NCI-H460 (cell line): ENCODE measurements at places on chromosomes 13 and 19.
A peak's percentile ranks its signal among the peaks of the same experiment; 100 is the strongest.

DNA sequence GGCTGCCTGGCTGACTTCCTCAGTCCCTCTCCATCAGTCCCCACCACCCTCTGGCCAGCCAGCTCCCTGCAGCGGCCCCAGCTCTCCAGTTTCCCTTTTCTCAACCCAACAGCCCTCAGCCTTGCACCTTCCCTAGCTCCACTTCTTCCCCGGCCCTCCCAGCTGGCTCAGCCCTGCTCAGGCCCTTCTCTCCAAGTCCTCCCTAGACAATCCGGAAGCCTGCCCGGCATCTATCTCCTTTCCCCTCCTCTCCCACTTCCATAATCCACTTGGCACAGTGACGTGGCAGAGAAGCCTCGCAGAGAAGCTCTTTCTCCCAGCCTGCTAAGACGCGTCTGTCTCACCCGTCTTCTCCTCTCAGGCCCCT is 1.1 kb downstream of the UBXN6 start:
- DNase-seq: no peak

GRCh38 chr19:37362733-37363132 is 8.2 kb upstream of the ZNF527 start:
- DNase-seq: no peak

DNA sequence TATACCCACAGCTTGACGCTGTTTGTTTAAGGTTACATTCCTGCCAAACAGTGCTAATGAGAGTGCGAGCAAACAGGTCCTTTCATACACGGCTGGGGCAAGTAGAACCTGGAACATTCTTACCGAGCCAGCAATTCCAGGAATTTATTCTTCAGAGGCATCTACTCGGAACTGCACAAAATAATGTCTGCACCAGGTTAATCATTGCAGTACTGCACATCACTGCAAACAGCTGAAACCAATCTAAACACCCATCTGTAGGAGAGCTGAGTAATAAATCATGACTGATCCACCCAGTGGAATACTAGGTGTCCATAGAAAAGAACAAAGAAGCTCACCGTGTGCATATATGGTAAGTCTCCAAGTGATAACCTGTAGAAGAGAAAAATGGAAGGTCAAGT is 1.2 kb upstream of the ZNF579 start:
- no peak for DNase-seq

- DNase-seq: peak; percentile 84
These were observed 113.0 kb downstream of the TEX26 start for GRCh38 chr13:31045286-31046081.

GRCh38 chr13:53017433-53017970 is 11.1 kb upstream of the OLFM4 start:
- DNase-seq: no peak

- no peak for DNase-seq
These were observed 50.8 kb downstream of the MBD3L2B start for GRCh38 chr19:6970443-6970842.

DNA sequence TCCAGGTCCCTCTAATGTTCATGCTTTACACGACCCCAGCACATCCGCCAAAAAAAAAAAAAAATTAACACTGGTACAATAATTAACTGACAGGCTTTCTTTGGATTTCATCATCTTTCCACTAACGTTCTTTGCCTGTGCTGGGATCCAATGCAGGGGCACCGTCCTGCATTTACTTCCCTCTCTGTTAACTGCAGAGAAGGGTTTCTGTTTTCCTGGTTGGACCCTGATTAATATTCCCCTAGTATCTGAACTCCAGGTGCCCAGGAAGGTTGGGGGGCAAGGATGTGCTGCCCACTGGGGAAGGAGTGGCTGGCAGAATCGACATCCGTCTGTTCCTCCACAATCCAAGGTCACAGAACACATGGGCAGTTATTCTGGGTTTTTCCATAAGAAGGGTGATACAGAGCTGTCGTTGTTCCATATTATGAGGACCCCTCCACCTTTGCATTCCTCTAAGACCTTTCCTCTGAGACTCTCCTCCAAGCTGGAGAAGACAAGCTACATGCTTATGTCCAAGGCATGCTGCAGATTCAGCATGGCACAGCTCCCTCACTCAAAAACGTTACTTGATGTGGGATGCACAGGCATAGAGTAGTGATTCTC is 4.5 kb upstream of the LAIR1 start:
- no peak for DNase-seq

DNA sequence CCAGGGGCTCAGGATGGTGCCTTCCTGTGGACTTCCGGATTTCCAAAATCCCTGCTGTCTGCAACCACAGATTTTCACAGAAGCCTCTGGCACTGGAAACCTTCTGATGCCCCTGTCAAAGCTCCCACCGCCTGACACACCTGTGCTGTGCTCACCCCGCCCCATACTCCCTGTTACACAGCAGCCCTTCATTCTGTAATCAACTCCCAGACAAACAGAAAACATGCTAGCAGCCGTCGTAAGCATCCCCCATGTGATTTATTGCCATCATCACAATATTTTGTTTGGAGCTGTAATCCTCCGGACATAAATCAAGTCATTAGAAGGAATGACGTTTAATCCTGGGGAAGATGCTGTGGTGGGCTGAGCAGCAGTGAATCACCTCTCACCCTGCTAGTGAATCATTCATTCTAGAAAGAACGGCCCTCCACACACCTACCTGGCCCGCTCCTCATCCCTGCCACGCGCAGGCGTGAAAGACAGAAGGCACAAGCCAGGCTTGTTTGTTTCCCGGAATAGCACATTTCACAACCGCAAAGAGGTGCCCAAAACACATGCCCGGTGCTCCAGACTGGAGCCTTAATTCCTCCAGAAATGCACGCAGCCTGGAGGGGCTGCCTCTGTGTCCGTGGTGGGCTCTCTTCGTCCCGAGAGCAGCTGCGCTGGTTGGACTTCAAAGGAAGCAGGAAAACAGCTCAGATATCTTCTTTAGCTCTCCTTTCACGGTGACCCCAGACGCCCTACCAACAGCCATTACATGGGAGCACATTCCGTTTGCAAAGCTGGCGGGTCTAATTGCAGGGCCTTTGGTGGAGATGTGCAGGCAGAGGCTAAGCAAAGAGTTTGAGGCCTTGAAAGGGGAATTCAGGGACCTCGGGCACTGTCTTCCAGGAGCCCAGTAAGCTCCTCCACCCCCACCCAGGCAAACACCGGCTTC is 41.3 kb upstream of the KCTD15 start:
- DNase-seq: no peak

- no peak for DNase-seq
These were observed 10.3 kb upstream of the FUT5 start for GRCh38 chr19:5880604-5881078.

- DNase-seq: no peak
These were observed 15.3 kb downstream of the PRKCSH start for GRCh38 chr19:11450570-11451326.

DNA sequence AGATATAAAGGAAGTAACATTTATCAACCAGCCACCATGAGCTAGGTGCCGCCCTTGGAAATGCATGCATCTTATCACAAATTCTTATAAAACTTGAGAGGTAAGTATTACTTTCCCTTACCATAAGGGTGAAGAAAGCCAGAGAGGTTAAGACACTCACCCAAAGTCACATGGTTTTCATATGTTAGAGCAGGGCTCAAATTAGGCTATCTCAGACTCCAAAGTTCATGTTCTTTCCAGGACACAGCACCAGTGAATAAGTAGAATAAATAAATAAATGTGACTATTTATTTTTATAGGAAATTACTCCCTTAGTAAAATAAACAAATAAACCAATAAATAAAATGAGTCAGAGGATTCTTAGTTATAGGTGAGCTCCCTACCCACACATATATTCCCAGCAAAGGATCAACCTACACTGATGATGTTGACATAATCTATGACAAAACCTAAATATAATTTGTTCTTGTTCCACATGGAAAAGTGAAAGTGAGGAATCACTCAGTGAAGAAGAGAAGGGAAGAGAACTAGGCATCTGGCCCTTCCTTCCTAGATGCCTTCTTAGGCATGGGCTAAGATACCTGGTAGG is 27.2 kb downstream of the SPRY2 start:
- no peak for DNase-seq

DNA sequence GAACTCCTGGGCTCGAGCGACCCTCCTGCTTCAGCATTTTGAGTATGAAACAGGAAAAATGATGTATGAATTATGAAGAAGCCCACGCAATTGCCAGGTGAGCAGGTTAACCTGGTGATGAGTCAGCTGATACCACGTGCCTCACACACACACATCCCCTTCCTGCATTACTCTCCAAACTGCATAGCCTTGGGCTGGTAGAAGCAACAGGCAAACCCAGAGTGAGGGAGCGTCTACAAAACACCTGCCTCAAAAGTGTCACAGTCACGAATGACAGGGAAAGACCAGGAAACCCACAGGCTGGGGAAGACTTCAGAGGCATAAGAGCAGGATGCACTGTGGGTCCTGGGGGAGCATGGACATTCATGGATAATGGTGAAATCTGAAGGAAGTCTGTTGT is 192.8 kb upstream of the IRS2 start:
- DNase-seq: no peak

GRCh38 chr13:52975969-52976368 is 52.6 kb upstream of the OLFM4 start:
- DNase-seq: no peak

DNA sequence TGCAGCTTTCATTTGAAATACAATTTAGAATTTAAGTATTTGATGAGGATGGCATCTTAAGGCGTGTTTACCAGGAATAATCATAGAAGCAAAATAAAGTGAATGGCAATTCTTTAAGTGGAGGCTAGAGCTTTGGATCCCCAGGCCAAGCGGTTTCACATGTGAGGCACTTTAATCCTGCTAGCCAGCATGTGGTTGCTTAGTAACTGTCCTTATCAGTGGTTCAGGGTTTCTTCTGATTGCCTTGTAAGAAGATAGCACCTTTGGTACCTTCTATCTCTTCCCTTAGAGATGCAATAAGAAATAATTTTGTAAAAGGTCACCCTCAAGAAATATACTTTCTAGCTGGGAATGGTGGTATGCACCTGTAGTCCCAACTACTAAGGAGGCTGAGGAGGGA is 38.9 kb upstream of the SERP2 start:
- no peak for DNase-seq

- DNase-seq: peak; percentile 30
These were observed 43.0 kb upstream of the C13orf42 start for GRCh38 chr13:51154029-51154555.

DNA sequence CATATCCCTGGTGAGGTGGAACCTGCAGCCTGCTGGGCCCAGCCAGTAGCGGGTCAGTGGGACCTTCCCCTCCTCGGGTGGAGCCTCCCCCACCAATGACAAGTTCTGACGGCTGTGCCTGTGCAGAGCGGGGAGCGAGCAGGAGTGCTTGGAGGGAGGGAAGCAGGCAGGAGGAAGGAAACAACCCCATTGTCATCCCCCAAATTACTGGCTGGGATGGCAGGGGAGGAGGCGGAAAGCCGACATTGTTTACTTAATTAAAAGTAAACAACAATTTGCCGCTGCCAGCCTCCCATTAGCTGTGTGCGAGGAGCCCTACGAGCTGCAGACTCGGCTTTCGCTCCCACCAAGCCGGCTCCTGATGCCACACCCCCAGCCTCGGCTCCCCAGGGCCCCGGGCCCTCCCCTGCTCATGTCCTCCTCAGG is 45.5 kb downstream of the LYL1 start:
- no peak for DNase-seq

- no peak for DNase-seq
These were observed at the start of gene PRTN3 for GRCh38 chr19:840519-841206. Gene PRTN3 (plus strand): TSS chr19:840999. CDS start chr19:841009, 10 bp downstream.
